ENCODE measurements at places on chromosomes 5 and 9.
A peak's percentile ranks its signal among the peaks of the same experiment; 100 is the strongest.

DNA sequence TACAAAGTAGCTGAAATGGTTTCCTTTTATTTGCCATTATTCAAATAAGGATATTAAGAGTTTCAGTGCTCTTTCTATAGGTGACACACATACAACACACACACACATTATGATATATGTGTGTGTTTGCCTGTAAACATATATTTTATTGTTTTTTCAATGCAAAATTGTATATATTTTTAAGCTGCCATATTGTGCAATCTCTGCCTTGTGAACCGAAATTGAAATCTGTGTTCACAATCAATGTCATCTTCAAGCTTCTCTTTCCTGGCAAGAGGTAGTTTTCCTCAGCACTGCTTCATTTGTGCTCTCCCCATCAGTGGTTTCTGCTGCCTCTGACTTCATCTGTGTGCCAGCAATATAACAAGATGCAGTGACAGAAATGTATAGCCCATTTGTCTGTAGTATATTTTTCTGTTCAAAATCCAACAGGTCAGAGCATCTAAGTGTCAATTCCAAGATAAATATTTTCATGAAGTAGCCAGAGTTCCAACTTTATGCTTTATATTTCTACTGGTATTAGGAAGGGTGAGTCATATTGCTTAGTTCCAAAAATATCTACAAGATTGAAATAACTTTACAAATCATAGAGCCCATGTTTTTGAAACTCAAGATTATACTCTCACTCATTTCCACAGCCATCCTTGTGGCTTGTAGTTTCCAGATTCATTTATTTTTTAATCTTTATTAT, 1704.8 kb upstream of the CDH9 start:
- no peak for DNase-seq

DNA sequence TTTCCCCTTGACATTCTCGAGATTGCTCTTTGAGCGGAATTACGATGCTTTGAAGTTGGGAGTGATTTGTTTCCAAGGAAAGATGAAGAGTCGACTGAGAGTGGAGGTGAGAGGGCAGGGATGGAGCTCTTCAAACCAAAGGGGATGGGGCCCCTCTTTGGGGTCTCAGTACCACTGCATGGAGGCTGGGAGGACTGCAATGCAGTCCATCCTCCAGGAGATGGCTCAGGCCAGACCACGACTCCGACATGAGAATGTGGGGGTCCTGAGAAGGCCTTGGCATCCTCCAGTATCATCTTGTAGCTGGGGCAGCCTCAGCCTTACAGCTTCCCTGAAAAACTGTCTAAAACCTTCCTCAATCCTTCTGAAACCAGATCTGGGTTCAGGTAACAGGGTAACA, 51.1 kb upstream of the CDKN2AIPNL start:
- peak; percentile 15 for DNase-seq

DNA sequence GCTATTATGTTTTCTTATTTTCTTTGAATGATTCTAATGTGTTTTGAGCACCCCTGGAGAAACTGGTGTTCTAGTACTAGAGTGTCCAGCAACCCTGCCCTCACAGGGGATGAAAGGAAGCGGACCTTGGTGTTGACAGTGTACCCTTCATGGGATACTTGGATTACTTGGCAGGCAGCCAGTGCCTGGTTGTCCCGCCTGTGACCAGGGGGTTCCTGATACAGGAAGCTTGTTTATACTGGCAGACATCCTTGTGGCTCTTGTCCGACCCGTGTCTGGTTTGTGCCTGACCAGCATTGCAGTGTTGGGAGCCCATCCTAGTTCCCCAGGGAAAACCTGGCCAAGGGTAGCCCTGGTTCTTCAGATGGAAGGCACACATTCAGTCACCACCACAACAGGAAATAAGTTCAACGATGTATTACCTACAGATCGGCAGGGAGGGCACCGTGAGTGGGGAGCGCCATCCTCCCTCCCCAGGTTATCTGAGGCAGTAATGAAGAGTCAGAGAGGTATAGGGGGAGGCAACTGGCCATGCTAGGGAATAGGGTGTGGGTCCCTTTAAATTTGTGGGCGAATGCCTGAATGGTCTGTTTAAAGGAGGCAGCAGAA, 47.3 kb downstream of the CACNA1B start:
- no peak for DNase-seq

DNA sequence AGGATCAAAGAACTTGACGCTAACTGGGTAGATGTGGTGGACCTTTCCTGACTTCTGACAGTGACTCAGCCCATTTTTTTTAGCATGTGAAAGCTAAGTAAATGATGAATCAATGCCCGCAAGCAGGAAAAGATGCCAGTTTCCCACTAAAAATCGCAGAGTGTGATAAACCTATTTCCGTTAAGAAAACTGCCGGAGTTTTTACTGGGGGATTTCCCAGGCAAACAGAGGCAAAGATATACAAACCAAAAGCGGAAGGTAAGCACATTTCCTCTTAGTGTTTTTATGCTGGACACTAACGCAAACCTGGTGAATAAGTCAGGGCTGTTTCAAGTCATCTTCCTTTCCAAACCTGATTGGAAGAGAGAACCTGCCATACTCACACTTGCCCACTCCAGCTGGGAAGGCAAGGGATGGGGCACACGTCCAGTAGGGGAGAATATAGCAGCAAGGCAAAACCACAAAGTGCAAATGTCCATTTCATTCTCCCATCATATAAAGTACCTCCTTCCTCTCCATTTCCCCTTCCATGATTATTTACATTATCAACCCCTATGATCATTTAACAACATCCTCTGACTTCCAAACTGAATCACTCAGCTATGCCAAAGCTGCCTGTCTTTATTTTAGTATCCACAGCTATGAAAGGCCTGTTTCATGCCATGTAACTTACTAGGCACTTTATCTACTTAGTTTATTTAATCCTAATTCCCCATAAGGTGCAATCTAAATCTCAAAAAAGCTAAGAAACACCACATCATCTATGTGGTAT, 349.7 kb upstream of the RFX3 start:
- no peak for DNase-seq

DNA sequence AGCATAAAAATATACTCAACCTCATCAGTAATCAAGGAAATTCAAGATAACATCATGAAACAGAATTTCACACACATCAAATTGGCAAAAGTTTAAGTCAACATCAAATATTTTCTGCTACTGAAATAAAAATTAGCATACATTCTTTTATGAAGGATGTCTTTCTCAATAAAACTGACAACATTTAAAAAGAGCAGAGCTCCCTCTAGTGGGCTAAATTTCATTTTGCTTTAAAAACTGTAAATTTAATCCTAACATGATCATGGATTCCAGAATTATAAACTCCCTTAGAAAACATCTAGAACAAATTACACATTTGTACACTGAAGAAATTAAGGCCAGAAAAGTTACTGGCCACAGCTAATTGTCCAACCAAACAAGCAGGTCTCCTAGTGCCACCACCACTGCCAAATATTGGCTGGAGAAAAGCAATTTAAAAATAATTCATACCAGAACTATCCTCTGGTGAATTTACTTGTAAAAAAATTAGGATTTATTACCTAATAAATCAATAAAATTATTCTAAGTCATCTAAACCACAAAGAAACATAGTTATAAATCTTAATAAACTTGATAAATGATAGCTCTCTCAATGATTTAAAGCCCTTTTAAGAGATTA, 31.2 kb downstream of the DEPDC1B start:
- DNase-seq, result no peak

DNA sequence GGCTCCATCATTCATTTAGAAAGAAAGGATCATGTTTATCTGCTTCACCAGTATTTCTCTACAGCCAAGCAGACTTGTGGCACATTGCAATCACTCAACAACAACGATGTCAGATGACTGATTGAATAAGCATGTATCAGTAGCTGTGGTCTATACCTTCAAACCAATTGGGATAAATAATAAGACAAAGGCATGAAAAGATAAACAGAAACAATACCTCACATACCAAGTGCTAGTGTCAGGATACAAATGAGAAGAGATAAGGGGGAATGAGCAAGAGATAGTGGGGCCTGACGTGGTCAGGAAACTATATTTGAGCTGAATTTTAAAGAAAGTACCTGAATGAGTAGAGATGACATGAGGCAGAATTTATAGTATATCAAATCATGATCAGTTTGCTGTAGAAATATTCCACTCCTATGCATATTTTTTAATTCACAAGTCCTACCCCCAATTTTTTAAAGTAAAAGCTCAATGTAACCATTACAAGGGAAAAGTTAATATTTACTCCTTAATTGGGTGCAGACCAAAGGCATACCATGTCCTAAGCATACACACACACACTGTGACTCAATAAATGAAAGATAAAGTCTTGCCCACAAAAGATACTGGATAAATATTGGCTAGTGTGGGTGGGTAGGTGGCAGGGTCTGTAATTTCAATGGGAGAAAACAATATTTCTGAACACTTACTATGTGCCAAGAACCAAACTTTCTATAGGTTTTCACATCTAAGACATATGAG, 284.5 kb downstream of the SPOCK1 start:
- no peak for DNase-seq

- no peak for DNase-seq
Observed at GRCh38 chr5:76488969-76489368, 85.9 kb downstream of the IQGAP2 start.

GRCh38 chr9:27800692-27801370, 227.6 kb upstream of the C9orf72 start:
- no peak for DNase-seq

DNA sequence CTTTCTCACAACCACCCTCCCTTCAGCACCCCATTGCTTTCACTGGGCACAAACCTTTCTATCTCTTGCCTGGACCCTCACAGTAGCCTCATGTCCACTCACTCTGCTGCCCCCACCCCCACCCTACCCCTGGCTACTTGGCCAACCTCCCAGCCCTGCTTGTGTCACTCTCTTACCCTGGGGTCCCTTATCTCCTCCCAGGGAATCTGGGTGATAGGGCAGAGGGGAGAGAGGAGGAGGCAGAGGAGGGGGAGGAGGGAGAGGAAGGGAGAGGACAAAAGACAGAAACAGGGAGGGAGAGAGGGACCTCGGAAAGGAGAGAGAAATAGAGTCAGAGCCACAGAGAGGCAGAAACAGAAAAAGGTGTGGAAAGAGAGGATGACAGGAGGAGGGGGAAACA, 25.0 kb upstream of the KIF12 start:
- DNase-seq, result peak; percentile 16

All from posterior vena cava (tissue), 2 donors.